ENCODE measurements at places on chromosomes 11 and 22.

DNA sequence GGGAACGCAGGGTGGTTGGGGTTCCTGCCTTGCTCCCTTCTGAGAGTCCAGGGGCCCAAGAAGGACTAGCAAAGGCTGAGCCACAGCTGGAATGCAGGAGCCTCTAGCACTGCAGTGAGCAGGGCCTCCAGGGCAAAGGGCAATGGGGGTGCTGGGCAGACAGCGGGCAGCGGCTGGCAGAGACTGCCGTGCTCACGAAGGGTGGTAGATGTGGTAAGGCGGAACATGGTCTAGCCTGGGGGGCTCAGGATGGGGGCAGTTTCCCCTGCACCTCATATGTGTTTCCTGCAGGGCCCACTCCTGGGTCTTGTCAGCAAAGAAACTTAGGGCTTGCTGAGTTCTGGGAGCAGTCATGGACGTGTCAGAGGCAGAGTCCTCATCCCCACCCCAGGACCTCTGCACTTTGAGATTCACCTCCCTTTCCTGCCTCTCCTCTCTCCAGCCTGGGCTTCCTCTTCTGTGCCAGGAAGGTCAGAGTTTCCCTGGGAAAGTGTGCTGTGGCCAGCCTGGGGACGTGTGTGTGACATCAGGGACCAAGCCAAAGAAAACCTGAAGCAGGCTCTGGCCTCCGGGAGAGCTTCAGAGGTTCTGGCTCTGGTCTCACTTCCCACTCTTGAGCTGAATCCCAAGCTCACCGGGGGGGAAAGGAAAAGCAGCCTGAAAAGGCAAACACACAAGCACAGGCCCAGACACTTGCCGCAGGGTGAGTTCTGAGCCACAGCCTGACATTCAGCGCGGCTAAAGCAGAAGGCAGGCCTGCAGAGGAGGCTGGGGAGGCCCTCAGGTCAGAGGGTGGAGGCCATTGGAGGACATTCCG lies 4.4 kb downstream of the MOGAT2 start:
- DNase-seq = no peak

DNA sequence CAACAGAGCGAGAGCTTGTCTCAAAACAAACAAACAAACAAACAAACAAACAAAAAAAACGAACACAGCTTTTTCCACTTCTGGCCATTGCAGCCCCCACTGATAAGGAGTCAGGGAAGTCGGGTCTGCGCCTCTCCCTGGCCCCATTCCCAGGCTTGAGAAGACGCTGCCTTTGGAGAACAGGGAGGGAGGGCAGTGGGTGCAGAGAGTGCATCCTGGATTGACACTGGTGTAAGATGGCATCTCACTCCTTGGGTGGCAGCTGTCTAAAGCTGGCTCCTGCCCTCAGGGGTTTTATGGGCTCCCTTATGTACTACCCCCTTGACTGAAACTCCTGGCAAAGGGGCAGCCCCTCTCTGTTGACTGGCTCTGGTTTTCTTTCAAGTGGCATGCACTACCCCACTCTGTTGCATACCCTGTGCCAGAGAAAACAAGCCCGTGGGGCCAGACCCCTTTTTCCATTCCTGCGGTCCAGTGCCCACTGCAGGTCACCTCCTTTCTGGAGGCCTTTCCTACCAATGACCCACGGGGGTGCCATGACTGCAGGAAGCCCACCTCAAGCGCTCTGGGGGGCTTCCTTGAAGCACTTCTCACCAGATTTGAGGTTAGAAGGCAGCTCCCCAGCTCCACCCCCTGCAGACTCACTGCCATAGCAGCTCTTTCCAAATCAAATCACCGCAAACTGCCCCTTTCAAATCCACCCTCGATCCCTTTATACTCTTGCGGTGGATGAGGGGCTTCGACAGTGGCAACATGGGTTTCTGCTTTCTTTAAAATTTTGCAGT lies 12.7 kb downstream of the DRAP1 start:
- DNase-seq = no peak

- peak; percentile 93 for DNase-seq
These were observed 482.6 kb downstream of the MIAT start for GRCh38 chr22:27139935-27140511.

- DNase-seq = no peak
These were observed 101.1 kb downstream of the HIPK3 start for GRCh38 chr11:33358150-33358831.

DNA sequence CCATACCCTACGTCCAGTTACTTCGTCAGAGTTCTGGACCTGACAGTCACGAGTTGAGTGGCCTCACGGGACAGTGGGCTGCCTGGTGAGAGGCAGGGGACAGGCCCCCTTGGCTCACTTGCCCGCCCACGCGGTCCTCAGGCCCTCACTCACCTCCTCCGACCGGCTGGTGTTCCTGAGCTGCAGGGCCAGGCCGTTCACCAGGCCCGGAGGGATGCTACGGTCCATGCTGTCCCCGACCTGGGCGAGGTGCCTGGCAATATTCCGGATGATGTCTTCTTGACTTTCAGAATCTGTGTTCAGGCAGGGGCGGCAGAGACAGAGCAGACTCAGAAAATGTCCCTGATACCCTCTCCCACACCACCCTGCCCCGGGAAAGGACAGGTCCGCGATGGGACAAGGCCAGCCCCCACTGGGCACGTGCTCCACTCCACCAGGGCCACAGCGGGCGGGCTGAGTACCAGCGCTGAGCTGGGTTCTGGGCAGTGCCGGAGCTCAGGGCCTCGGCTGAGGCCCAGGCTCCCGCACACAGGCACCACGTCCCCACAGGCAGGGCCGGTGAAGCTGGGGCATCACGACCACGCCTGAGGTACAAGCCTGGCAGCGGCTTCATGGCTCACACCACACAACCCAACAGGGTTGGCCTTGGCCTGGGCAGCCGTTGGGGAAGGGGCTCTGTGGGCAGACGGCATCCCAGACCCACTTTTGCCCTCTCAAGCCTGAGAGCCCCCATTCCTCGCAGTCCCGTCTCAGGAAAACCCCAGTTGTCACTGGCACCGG lies 34.9 kb downstream of the BID start:
- no peak for DNase-seq

- DNase-seq = no peak
These were observed 38.9 kb downstream of the LINC01488 start for GRCh38 chr11:69520186-69520916.

- DNase-seq = peak; percentile 38
These were observed 702 bp downstream of the BIRC2 start for GRCh38 chr11:102347462-102348370.

- DNase-seq = peak; percentile 29
These were observed 1.6 kb upstream of the BCR start for GRCh38 chr22:23178512-23179254.

DNA sequence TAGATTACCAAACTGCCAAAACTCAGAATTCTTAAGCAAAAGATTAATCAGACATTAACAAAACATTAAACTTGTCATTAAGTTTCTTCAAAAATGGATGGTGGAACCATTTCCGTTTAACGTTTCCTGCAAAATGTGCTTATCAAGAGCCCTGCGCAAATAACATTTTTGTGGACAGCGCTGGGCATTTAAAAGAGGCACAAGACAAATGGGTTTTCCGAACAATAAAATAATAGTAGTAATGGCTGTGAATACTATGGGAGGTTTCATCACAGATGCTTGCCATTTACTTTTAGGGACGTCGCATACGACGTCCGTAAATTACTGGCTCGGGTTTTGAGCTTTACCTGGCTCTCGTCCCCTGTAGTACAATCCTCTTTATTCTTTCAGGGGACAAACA lies 1.1 kb downstream of the NPAT start:
- no peak for DNase-seq

- no peak for DNase-seq
These were observed 1.5 kb downstream of the OR9G1 start for GRCh38 chr11:56700242-56700913.

- DNase-seq = no peak
These were observed 51.7 kb downstream of the TECTA start for GRCh38 chr11:121152764-121153163.

- DNase-seq = peak; percentile 33
These were observed 195.6 kb downstream of the GRIK4 start for GRCh38 chr11:120707098-120707497.

DNA sequence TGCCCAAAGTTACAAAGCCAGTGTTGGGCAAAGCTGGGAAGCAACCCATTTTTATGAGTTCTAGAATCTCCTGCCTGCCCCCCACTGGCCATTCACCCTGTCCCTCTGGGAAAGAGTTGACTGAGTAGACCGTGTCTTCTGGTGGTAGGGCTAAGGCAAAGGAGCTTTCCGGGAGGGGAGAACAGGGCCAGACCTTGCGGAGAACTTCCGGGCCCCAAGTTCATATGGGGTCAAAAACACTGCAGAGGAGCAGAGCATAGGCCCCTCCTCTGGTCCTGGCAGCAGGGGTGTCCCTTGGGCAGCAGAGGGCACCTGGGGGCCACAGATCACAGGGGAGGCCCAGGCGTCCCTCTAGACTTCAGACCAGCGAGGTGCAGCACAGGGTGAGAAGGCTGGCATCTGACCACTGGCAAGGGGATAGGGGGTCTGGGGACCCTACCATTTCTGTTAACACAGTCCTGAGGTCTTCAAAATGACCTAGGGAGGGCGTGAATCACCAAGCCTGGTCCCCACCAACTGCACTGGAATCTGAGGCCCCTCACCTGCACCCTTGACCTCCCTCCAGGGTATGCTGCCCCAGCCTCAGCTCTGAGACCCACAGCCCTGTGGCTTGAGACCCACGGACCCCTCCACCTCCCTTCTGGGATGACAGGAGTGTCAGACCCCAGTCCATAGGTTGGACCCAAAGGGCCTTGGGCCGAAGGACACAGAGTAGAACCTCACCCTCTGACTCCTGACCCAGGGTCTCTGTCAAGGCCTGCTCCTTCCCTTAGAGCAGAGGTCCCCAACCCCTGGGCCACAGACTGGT lies 1.3 kb upstream of the ARAP1 start:
- no peak for DNase-seq

GRCh38 chr11:14132312-14132711 lies 169.8 kb downstream of the SPON1 start:
- no peak for DNase-seq

DNA sequence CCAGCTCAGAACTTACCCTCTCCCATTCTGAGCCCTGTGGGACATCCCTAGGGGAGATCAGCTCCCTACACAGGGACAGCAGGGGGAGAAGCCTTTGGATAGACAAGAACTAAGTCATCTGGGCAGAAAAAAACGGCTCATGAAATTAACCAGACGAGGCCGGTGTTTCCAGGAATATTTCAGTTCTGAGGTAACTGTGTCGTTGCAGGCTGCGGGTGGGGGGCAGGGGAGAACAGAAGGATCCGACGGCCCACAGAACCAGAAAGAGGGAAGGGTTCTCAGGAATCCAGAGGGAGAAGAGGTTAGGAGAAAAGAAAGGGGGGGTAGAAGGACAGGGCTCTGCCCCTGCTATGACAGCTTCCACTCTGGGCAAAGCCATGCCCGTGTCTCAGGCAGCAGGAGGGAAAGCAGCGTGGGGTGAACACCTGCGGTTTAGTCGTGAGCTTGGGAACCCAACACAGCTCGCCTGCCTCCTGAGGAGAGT lies 3.6 kb downstream of the CLCF1 start:
- peak; percentile 40 for DNase-seq

GRCh38 chr11:124115782-124116616 lies 749 bp downstream of the VWA5A start:
- DNase-seq = no peak

GRCh38 chr22:22460635-22461034 lies 47.9 kb downstream of the ZNF280B start:
- DNase-seq = peak; percentile 10

DNA sequence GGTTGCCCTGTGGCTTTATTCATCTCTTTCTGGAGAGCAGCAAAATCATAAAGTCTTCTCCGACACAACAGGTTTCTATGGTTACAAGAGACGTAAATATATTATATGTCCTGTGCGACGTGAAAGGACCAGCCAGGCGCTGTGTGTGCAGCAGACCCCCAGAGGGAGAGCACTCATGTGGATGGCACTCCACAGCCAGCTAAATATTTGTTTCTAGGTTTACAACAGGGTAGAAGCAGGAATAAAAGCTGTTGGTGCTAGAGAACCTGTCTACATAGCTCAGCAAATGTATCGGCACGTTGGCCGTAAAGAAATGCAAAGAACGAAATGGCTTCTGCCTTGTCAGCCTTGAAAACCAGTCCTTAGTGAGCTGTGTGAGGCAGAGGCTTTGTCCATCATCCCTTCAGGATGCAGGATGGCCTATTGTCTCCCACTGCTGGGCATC lies 133.8 kb upstream of the PITPNB start:
- no peak for DNase-seq

DNA sequence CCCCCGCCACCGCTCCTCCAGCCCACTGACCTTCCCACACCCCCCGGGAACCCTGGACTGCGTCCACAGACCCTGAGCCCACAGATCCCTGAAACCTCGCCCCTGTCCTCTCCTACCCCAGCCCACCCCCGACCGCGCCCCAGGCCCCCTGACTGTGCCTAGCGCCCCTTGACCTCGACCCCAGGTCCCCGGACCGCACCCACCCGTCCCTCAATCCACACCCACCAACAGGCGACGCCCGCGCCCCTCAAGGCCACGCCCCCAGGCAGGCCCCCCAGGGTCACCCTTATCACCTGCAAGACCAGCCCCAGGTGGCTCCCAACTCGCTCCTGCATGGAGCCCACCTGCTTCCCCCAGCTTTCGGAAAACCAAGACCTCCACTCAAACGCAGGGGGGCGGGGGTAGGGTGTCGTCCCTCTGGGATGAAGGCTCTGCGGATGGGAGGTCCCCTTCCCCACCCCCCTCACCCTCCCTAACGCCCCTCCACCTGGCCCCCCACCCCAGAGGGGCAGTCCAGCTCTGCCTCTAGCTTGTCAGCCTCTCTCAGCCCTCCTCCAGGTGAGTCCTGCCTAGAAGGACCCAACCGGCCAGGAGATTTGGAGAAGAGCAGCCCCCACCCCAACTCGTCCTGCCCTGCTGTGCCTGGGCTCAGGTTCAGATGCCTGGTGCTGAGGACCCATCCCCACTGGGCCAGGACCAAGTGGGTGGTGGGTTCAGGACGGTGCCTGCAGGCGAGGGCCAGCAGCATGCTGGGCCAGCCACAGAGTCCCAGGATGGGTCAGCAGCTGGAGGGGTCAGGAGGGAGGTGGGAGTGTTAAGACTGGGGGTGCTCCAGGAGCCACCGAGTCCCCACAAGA lies 3.1 kb upstream of the IL17REL start:
- DNase-seq = no peak

DNA sequence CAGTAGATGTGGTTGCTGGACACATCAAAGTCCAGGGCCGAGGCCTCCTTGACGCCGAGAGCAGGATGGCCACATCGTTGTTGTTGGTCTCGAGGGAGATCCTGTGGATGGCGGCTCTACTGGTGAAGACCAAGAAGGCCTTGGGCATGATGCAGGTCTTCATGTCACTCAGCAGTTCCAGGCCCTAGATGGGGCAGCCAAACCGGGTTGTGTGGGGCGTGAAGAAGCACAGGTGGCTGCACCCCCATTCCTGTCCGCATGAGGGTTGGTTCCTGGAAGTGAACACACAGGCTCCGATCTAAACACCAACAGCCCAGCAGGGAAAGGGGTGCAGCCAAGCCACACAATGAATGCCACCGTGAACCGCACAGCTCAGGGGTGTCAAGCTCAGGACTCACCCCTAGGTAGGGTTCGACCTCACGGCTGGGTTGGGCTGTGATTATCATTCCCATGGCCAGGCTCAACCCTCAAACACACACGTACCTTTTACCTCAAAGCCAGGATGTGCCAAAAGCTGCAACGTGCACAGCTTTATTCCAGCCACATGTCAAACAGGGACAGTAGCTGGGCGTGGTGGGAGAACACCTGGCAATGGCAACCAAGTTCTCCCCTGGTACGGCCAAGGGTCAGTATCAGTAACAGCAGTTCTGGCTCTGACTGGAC lies 132.3 kb downstream of the CRYBB2 start:
- DNase-seq = no peak
